ENCODE measurements at places on chromosomes 1 and 21.

DNA sequence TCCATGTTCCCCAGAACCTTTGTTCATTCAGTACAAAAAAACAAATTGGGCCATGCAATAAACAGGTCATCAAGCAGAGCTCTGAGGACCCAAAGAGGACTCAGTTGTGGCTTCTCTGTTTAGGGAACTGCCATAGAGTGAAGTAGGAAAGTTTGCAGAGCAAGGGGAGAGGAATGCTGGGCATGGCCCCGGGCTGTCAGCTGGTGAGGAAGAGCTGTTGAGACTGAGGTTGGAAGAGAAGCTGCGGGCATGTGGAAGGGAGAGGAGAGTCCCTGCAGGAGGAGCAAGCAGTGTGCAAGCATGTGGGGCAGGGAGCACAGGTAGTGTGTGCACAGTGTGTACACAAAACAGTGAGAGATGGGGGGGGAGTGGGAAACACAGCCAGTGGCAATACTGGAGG is 71.8 kb downstream of the NTPCR start:
- DNase-seq = no peak

- DNase-seq = no peak
Observed at GRCh38 chr1:239647045-239647444, 260.7 kb downstream of the CHRM3 start.

DNA sequence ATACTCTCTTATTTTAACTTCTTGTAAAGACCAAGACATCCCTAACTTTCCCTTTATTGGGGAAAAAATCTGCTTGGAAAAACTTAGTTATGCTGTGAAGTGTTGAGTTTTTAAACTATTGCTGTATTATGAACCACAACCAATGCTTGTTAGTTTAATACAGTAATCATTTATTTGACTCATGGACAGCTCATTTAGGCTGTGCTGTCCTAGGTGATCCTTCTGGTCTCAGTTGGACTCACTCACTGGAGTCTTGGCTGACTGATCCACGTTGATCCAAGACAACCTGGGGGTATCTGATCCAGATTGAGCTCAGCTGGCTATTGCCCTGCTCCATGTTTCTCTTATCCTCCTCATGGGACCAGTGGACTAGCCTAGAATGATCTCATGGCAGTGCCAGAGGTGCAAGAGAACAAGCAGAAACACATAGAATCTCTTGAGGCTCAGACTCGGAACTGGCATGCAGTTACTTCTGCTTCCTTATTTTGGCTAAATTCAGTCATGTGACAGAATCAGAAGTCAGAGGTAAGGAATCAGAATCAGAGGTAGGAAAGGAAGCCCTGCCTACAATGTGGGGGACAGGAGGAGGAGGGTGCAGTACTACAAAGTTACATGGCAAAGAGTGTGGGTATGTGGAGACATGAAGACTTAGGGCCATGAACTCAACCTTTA is 156.5 kb downstream of the FGGY start:
- DNase-seq = no peak

- no peak for DNase-seq
Observed at GRCh38 chr1:245245021-245245667, 90.4 kb downstream of the KIF26B start.

- peak; percentile 39 for DNase-seq
Observed at GRCh38 chr1:12477936-12478611, 139.9 kb downstream of the DHRS3 start.

DNA sequence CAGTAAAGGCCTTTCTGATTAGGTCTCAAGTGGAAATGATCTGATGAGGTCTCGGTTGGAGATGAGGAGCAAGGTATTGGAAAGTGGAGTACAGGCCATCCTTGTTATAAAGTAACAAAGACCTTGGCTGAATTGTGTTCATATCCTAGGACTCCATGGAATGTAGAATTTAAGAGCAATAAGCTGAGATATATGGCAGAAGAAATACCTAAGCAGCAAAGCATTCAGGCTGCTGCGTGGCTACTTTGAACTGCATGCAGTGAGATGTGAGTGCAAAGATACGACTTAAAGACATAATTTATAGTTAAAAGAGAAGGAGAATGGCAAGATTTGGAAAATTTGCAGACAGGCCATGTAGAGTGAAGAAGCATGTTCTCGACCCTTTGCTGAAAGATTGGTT is 11.2 kb upstream of the XPR1 start:
- no peak for DNase-seq

DNA sequence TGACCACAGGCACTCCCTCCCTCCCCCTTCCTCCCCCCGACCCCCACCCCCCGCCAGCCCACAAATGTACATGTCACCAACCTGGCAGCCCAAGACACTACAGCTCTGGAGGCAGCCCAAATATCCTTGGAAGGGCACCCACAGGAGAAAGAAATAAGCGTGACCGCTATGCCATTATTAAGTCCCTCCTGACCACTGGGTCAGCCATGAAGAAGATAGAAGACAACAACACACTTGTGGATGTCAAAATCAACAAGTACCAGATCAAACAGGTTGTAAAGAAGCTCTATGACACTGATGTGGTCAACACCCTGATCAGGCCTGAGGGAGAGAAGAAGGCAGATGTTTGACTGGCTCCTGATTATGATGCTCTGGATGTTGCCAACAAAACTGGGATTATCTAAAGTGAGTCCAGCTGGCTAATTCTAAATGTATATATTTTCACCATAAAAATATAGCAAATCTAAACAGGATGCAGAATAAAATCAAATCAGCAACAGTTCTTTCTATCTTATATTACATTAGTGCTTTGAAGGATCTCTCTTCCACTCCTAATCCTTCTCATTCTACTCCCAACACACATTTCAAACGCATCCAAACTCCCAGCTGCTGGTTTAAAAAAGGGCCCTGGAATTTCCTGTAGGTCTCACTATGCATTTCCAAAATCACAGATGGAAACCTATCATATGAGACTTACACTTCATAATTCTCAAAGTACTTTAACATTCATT is 77.4 kb upstream of the SLFNL1 start:
- DNase-seq = no peak
